Stimulated activated CD8-positive, alpha-beta memory T cell treated with anti-CD3 and anti-CD28 coated beads, Interleukin-7, amount 100 ng/mL, for 1 hour (primary cell): ENCODE measurements at places on chromosomes 2 and 18.

DNA sequence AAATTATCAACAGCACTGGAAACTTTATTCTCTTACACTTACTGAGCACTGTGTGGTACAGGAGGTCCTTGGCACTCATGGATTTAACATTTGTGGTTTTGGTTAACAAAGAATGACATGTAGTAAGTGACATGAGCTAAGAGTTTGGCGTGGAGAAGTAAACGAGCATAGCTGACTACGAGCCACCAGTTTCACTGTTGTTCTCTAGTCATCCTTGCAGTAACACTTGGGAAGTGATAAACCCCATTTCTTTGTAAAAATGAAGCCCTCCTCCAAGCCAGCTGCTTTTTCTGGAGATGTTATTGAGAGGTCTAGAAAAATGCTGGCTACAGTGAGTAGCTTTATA lies 32.7 kb downstream of the QPCT start:
- no peak for DNase-seq

DNA sequence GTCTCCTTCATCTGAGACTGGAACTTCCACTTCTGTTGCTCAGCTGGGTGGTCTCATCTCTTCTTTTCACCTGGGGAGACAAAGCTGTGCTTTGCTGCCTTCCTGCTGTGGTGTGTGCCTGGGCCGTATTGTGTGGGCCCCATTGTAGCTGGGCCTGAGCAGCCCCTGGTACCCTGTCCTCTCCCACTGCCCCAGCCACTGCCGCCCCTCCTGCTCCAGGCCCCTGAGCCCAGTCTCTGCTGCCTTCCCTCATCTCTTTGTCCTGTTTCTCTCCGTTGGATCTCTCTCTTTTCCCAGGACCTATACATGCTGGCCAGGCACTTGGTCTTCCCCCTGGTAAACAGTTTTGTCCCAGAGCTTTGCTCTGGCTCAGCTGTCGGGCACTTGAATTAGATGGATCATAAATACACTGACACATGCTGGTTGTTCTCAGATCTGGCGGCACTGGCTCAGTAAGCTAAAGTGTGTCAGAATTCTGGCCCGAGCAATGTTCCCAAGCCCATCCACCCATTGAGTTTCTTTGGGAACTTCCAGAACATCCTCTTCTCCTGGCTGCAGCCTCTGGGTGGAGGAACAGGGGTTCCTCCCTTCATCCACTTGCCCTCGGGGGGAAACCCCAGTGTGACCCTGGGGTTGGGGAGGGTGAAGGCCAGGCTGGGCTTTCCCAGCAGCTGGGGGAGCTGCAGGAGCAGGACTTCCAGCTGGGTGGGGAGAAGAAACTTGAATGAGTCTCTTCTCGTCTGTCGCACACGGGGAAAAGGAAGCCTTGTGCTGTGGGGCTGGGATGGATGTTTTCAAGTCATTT lies 99.0 kb downstream of the DGKD start:
- DNase-seq, result no peak

DNA sequence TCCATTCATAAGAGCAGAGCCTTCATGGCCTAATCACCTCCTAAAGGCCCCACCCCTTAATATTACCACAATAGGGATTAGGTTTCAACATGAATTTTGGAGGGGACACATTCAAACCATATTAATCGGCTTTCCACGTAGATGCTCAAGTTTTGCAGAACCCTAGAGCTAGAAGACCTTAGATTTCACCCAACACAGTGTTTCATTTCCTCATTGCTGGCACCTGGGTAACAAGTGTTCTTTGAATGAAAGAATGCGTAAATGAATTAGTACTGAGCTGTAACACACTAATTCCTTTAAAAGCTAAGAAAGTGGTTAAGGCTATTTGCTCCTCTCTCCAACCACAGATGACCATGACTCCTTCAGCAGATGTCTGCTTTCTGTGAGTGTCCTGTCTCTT lies 252.5 kb downstream of the SMAD2 start:
- no peak for DNase-seq

DNA sequence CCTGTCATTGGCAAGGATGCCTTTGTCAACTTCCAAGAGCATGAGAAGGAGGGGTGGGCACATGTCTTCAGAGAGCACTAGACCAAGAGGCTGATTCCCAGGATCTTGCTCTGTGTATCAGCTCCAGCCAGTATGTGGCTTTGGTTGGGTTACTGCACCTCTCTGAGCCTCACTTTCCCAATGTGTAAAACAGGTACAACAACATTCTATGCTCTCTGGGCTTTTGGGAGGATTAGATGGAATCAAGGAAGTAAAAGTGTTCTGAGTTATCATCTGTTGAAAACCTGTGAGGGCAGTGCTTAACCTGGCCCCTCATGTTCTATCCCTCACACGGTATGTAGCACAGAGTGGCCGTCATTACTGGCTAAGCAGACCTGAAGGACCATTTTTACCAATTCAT lies 103.9 kb downstream of the FHOD3 start:
- DNase-seq, result no peak

DNA sequence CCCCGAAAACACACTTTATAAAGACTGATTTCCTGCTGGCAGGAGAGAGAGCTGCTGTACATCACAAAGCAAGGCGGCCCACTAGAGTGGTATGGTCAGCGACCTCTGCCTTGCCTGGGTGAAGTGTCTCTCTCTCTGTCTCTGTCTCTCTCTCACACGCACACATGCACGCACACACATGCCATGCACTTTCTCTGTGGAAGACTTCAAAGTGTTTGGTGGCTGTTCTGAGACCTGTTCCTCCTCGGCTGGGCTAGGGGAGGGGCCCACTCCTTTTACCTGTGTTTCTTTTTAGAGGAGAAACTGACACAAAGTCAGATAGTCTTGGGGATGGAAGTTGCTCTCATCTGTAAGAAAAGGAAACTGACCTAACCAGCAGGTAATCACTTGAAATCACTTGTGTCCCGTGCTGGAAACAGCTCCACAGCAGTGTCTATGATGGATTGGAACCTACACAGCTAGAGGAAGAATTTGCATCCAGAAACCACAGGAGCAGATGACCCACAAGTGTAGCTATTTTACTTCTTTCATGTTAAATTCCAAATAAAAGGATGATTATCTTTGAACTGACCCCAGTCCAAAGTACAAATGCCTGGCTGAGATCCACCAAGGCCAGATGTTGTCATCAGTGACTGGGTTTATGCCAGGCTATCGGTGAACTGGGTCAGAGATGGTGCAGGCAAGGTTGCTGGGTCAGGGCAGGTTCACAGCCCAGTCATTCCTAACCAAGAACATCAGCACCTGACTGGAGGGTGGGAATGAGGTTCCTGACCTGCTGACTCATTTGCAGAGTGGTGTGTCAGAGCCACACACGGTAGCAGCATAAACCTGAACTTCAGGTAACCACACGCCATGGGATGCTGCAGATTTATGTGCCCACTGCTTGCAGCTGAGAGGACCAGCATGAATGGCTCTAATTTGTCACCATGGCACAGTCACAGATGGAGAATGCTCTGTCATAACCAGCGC lies 63.0 kb downstream of the NPAS2 start:
- no peak for DNase-seq

GRCh38 chr18:2857491-2858131 lies 10.8 kb downstream of the EMILIN2 start:
- no peak for DNase-seq

DNA sequence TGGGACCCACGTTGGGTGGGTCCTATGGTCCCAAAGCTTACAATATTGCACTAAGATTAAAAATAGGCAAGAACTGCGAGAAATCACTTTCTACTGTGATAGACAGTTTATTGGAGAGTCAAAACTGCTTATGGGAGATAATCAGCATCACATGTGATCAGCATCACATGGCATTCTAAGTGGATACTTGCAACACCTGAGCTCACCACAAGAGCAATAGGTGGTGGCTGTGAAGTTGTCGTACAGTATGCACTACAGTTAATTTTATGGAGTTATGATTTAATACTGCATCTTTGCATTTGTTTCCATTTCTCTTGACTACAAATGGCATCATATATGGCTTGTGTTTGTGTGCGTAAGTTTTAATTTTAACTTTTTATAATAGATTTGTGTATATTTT lies 11.6 kb downstream of the PNO1 start:
- DNase-seq, result no peak

GRCh38 chr2:146665800-146666199 lies 1179.0 kb upstream of the ACVR2A start:
- no peak for DNase-seq

DNA sequence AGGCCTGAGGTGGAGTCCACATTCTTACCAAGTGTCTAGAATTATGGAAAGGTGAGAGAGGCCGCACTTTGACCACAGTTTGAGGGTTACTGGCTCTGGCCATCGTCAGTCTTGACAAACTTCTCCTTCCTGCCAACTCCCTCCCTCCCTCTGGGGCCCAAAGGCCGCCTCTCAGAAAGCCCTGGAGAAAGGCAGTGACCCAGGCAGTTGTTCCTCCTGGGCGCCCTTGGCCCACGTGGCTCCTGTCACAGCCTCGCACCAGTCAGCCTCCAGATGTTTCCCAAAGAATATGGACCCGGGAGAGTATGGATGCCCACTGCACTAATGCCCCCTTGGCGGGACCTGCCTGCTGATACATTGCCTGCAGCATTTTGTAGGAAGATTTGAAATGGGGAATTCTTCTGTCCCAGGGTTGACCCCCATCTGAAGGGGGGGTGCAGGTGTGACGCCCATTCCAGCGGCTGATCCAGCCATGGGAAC lies 61.7 kb downstream of the ASB1 start:
- DNase-seq, result no peak

DNA sequence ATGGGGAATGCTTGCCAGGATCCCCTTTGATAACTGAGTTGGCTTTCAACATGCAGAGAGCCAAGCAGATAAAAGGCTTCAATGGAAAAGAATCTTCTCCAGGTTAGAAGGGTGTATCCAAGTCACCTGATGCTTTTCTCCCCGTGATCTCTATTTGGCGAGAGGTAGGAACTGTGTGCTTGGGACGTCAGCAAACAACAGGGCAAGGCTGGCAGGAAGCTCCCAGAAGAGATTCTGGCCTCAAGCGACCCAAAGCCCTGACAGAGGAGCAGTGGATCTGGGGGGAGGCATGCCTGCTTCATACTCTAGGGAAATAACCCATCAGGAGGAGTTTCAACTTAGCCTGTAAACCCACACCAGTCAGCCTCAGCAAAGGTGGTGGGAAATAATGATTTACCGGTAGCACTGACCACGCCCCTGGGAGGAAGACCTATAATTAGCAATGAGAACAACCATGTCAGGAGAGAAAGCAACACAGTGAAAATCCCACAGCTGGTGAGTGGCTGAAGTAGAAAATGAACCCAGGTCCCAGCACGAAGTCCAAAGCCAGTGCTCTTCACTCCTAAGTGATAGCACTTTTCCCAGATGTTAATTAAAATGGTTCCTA lies 76.3 kb upstream of the SEC11C start:
- no peak for DNase-seq
